OCI-M1 (cell line): ENCODE measurements at places on chromosomes 6 and 20.
A peak's percentile ranks its signal among the peaks of the same experiment; 100 is the strongest.

GRCh38 chr20:54922096-54922495 is 446.7 kb downstream of the DOK5 start:
- DNase-seq, result no peak

DNA sequence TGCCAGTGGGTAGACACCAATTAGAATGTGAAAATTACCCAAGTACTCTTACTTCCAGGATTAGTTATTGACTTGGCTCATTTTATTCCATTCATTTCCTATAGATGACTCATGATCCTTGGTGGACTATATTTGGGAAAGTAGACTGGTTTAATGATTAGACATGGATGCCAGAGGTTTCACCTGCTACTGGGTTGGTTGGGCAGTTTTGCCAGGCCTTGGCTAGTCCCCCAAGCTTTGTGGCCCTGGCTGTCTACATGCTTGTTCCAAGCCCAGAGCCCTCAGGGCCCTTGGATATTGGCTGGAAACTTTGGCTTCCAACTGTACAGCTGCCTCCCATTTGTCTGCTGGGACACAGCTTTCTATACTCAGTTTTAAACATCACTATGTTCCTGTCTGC is 104.1 kb downstream of the ZFP64 start:
- no peak for DNase-seq

DNA sequence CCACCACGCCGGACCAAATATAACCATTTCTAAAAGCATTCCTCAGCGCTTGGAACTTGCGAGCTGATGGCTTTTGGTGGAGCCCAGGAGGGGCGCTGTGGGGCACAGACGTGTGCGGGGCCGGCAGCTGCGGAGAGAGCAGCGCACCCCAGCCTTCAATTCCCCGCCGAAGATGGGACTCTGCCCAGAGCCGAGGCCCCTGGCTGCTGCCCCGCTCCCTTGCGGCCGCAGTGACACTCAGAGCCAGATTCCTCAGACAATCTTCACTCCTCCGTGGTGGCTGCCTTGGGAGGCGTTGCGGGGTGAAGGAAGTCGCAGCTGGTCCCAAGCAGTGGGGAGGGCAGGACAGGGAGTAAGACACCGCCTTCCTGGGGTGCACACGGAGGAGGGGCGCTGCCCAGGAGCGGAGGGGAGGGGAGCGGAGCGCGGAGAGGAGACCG is 87.7 kb downstream of the TMEM242 start:
- DNase-seq, result no peak

DNA sequence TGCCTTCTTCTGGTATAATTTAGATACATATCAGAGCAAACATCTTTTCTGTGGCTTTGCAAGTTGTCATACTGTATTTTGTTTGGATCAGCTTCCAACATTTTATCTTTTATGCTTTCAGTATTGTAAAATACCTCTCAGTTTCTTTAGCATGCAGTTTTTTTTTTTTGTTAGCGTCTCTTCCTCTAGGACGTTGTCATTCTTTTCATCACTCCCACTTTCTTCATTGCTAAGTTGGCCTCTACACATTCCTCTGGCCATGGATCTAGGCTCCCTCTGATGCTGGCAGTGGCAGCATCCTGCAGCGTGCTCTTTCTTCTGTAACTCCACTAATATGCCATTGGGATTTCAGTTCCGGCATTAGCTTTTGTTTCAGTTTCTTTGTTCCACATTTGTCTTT is 21.7 kb downstream of the RPRD1B start:
- no peak for DNase-seq

GRCh38 chr6:43075670-43076463 is at the start of gene PTK7:
TSS of gene PTK7 (plus strand) at chr6:43076314. CDS start at chr6:43076489, 175 bp downstream.
- DNase-seq, result peak; percentile 44

- no peak for DNase-seq
Measured at GRCh38 chr20:58547623-58548475, 32.6 kb upstream of the APCDD1L start.

GRCh38 chr6:2454180-2454579 is 208.8 kb upstream of the GMDS start:
- DNase-seq, result no peak

DNA sequence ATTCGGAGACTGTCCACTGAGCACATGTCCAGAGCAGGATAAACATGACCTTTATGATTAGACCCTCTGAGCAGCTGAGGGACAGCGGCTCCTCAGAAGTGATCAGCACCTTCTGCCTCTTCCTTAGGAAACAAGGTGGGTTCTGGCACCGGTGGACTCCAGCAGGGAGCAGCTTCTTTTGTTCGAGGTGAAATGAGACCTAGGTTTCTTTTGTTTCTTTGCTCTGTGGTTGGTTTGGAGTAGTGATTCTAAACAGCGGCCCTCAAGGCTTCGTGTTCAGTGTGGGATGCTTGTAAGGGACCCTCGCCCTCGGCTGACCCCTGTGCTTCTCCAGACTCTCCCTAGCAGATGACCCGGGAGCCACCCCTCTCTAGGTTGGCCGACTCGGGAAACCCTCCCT is 14.6 kb upstream of the FRMD1 start:
- no peak for DNase-seq

DNA sequence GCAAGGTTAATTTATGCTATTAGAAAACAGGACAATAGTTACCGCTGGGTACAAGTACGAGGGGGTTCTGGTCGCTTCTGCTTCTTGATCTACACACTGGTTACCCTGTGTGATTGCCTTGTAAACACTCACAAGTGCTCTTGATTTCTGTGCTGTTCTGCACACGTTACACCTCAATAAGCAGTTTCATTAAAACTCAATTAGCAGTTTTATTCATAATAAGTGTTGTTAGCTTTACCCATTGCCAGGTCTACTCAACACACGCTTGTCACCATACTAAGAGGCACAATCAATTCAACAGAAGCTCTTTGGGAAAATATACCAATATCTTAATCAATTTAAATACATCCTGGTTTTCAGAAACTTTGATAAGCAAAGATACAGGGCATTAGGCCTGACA is 20.4 kb downstream of the BMP7 start:
- DNase-seq, result no peak

- no peak for DNase-seq
Measured at GRCh38 chr6:52074716-52075115, 12.7 kb downstream of the PKHD1 start.

GRCh38 chr20:13756551-13756950 is 28.2 kb downstream of the ESF1 start:
- no peak for DNase-seq

DNA sequence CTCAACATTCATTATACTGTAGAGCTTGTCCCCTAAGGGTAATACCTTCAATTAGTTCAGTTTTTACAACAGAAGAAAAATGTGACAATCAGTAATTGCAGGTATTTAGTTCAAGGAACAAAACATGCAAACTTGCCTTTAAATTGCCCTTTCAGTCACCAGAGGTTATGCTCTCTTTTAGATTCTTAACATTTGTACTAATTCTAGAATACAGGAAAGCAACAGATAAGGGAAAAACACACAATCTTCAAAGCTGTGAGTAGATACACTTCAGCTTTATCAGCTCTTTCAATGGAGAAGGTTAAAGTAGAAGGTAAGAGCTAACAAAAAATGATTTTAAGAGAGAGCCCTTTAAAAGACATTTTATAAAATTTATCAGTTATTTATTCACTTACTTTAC is 173.1 kb downstream of the HS3ST5 start:
- peak; percentile 39 for DNase-seq

GRCh38 chr6:159961528-159961927 is 7.4 kb upstream of the IGF2R start:
- peak; percentile 45 for DNase-seq

DNA sequence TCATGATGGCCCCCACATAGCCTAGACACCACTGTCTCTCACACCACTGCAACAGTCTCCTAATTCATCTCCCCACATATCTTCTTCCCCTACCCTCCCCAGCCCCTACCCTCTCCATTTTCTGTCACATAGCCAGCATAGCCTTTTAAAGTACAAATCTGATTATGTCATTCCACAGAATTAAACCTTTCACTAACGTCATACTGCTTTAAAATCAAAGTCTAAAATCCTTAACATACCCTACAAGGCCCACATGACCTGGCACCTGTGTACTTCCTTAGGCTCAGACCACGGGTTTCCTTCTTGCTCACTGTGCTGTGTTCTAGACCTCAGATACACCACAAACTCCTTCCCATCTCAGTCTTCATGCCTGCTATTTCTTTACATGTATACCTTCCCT is 5.9 kb downstream of the OSTM1 start:
- DNase-seq, result no peak

DNA sequence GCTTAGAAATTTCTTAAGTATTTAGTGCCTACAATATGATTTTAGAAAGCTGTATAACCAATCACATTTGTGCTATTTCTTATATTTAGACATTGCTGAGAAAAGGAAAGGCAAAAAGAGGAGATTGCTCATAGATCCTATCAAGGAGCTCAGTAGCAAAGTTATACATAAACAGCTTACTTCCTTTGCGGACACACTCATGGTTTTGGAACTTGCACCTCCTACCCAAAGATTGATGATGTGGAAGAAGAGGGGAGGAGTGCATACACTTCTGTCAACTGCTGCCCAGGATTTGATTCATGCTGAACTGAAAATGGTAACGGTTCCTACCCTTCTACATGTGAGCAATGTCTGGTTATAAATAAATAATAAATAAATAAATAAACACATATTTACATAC is 16.7 kb downstream of the RAD21L1 start:
- no peak for DNase-seq

- DNase-seq, result no peak
Measured at GRCh38 chr6:16352258-16352635, 113.9 kb downstream of the GMPR start.

DNA sequence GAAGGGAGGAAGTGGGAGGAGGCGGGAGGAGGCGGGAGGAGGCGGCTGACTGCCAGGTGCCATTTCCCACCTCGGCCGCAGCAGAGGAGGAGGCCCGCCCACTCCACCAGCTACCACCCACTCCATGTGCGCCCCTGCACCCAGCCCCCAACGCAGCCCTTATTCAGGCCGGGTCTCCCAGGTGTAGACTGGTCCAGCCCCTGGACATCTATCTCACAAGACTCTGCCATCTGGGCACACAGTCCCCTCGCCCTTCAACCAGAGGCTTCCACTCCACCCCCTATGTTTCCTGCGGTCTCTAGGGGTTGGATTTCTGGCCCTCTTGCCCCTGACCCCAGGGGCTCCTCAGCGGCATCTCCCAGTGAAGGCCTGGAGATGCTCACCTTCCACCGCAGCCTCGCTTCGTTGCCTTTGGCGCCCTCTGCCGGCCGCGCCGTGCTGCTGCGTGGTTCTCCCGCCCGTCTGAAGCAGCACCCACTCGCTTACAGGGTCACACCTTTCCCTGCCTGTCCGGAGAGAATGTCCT is 32.6 kb upstream of the FAM83D start:
- DNase-seq, result peak; percentile 76

DNA sequence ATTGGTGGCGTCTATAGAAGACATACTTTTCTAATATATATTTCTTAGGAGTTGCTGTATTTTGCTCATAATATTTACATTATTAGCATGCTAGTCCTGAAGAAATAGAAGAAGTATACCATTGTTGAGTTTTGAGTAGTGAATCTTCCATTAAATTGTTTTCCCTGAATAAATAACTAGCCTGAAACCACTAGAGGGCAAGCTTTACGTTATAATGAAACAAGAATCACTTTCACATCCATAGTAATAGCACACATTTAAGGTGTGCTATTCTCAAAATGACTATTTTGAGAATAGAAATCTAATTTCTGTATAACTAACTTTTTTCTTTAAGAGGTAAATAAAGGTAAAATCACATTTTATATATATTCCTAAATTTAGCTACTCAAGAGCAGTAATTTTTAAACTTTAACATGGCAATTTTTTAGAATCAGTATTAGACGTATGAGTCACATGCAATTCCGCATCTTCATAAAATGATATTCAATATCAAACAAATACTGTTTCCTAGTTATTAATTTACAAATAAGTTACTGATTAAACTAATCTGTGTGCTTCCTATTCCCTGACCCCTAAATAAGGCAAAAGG is 213.2 kb upstream of the MANEA start:
- peak; percentile 68 for DNase-seq

DNA sequence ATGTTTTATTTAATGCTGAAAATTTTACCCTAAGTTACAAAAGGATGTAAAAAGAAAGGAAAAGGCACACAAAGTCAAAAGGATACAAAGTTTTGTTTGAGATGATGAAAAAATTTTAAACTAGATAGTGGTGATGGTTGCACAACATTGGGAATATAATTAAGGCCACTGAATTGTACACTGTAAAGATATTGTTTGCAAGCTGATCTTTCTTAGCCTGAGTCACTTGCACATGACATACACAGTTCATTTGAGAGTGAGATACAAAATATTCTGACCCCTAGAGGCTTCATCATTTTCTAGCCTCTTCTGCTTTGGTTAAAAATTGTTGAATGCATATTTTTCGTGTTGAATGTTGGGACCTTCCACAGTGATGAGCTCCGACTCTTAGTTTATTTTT is 462.6 kb downstream of the HDGFL1 start:
- DNase-seq, result peak; percentile 26

GRCh38 chr6:143127941-143128680 is 67.4 kb downstream of the AIG1 start:
- DNase-seq, result no peak

GRCh38 chr6:140077827-140078560 is 703.5 kb upstream of the CITED2 start:
- DNase-seq, result no peak

DNA sequence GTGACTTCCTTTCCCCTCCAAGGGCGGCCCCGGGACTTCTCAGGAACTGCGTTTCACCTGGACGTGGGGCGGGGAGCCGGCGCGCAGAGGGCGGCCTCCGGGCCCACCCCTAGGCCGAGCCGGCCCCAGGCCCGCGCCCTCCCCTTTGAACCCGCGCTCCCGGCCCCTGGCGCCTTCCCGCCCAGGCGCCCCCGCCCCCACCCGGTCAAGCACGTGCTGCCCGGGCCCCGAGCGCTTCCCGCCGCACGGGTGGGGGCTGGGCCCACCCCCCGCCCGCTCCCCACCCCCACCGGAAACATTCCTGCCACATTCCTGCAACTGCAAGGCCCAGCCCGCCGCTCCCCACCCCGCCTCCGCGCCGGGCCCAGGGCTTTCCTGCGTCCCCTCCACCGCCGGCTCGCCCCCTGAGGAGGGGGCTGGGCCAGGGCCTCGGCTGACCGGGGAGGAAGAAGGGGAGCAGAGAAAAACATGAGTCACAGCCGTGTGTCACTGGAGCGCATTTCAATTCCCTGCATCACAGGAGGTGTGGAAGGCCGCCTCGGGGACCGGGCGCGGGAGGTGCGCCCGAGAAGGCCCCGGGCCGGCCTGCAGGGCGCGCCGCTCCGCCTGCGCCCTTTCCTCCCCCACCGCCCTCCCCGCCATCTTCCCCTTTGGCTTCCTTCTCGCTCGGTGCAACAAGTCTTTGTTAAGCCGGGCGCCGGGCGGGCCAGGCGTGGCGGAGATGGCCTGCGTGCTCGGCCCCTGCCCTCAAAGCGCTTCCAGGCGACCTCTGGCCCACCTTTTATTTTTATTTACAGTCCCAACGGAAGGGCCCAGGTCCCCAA is 1.2 kb upstream of the HMGA1 start:
- no peak for DNase-seq

DNA sequence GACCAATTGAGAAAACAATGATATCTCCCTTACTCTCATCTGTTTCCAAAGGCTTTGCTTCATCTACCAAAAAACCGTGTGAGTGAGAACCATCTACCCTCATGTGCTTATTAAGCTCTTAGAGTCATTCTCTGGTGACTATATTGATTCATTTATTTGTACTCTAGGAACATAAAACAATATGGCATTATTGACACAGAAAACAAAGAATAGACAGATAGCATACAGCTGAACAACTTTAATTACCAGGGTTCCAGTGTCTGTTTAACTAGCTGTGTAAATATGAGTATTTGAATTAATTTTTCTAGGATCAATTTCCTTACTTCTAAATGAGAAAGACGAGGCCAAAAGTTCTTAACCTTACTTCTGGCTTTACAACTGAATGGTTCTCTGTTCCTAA is 31.3 kb upstream of the HEY2 start:
- no peak for DNase-seq
